ENCODE measurements at places on chromosomes 3 and 15.
A peak's percentile ranks its signal among the peaks of the same experiment; 100 is the strongest.

- DNase-seq, result no peak
These were observed 150.2 kb downstream of the CHST2 start for GRCh38 chr3:143269741-143270140.

DNA sequence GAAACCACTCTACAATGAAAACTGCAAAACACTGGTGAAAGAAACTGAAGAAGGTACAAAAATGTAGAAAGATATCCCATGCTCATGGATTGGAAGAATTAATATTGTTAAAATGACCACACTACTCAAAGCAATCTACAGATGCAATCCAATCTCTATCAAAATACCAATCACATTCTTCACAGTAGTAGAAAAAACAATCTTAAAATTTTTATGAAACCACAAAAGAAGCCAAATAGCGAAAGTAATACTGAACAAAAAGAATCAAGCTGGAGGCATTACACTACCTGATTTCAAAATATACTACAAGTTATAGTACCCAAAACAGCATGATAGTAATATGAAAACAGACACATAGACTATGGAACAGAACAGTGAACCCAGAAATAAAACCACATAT, 36.9 kb downstream of the TXNRD3 start:
- DNase-seq, result no peak

GRCh38 chr3:42875325-42876151, at the start of gene CYP8B1:
Gene CYP8B1, minus strand, starts transcription at chr3:42875879. Its CDS starts 63 bp downstream, at chr3:42875816.
- DNase-seq, result no peak

DNA sequence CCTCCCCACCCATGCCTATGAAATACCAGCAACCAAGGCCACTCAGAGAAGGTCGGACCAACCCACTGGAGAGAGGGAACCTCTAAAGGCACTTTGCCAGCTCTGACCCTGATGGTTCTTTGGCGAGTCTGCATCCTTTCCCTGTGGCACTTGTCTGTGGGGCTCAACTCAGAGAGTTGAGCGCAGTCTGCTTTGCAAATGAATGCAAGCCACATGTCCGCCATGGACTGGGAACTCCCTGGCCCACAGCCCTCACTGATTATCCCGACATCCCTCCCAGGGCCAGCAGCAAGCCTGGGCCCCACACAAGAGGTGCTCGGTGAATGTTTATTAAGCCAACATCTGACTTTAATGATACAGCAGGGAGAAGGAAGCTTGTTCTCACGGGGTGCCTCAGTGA, 55.5 kb upstream of the HES1 start:
- no peak for DNase-seq

GRCh38 chr3:167113035-167113830, 266.9 kb downstream of the ZBBX start:
- no peak for DNase-seq

DNA sequence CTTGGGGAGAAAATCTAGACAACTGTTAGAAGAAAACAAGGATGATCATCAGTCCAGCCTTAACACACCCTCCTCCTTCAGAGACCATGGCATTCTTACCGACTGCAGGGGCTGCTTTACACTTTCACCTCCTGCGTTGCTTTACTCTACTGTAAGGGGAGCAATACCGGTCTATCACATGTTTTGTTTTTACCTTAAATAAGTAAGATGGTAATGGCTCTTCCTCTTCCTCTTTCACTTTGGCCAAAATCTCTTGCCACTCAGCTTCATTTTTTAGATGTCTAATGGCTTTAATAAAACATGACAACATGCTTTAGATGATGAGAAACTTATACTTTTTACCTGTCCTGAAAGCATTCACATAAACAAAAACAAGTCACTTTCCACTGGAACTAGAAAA, 33.4 kb upstream of the STIMATE start:
- no peak for DNase-seq

- no peak for DNase-seq
These were observed 995 bp downstream of the CHST14 start for GRCh38 chr15:40471808-40472150.

GRCh38 chr3:144282313-144282712, 310.7 kb downstream of the DIPK2A start:
- no peak for DNase-seq

- DNase-seq, result no peak
These were observed 51.7 kb downstream of the PHLDB2 start for GRCh38 chr3:111910806-111911205.

DNA sequence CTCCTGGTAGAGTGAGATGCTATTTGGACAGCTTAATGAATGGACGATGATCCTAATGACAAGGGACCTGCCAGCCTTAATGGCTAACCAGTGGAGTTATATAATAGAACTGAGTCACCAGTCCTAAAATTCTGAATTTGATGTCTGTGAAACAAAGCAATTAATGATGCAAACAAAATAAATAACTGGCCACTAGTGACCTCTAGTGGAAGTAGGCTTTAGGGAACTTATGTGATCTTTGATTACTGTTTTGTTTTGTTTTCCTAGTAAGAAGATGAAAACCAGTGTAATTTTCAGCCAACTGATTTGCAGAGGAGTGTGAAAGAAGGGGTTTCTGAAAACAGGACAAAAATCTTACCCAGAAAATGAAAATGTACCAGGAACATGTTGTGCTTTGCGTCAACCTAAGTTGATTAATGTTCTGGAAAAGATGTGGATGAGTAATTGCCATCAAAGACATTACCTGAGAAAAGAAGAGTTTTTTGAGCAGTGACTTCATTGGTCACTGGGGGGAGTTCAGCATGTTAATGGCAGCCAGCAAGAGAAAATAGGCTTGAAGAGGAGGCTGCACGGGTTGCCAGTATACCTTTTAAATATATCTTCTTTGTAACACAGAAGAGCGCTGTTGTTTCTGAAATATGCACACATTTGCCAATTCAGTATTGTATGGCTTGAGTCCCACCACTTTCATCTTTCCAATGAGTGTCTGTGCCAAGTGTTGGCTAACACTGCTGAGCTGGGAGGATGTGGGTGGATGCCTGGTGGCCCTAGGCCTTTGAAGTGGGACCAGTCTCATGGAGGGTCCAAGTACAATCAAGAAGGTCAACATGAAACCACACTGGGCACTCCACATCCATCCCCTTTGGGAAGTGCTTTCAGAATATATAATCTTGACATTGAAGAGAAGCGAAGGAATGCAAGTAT, 9.3 kb downstream of the VEPH1 start:
- peak; percentile 62 for DNase-seq

DNA sequence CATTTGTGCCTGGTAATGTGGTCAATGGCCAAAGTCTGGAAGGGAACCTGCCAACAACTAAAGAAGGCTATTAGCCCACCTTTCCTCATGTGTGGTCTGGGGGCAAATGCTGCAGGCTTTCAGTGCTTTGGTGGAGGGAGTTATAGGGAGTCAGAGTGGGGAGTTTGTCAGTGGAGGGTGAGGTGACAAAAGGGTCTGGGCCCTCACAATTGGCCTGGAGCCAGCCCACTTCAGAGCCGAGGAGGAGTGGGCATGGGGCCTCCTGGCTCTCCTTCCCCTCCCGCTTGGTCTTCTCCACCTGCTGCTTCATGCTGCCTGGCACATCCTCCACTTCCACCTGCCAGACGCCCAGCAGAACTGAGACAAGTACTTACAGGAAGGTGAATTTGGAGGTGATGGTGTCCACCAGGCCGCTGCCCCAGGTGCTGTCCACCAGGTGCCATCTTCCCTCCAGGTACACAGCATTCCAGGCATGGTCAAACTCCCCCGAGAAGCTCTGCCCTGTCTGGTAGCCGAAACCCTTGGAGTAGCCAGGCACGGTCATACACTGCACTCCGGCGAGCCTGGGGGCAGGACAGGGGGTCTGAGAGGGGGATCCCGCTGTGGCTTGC, 40.9 kb downstream of the KY start:
- no peak for DNase-seq

GRCh38 chr15:98968576-98968975, 39.0 kb downstream of the PGPEP1L start:
- no peak for DNase-seq

DNA sequence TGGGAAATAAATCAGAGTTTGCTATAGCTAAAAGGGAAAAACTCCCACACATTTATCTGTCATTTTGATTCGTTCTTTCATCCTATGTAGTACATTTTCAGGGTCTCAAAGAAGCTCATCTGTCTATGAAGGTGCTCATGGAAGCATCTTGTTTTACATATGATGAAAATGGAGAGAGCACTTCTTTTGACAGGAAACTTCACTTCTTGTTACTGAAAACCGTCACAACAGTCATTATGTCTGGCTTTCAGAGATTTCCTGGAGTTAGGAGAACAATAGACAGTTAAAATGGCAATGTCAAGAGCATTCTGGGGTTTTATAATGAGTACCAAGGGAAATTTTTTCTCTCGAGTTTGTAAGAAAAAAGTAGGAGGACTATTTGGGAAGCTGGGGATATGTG, 83.3 kb downstream of the TMEM108 start:
- no peak for DNase-seq

DNA sequence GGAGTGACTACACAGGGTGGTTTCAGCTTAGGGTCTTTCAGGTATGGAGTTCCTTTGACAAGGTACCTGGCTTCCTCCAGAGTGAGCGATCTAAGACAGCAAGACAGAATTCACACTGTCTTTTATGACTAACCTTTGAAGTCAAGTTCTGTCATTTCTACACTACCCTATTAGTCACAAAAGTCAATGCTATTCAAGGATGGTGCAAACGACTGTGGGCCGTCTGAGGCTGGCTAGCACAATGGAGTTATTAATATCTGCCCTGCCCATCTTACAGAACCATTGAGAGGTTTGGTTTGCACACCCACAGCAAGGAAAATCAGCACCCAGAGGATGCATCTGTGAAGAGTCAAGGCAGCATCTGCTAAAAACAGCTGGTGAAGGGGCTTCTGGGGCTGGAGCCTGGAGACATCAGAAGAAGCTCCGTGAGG, 62.9 kb upstream of the XCR1 start:
- no peak for DNase-seq

DNA sequence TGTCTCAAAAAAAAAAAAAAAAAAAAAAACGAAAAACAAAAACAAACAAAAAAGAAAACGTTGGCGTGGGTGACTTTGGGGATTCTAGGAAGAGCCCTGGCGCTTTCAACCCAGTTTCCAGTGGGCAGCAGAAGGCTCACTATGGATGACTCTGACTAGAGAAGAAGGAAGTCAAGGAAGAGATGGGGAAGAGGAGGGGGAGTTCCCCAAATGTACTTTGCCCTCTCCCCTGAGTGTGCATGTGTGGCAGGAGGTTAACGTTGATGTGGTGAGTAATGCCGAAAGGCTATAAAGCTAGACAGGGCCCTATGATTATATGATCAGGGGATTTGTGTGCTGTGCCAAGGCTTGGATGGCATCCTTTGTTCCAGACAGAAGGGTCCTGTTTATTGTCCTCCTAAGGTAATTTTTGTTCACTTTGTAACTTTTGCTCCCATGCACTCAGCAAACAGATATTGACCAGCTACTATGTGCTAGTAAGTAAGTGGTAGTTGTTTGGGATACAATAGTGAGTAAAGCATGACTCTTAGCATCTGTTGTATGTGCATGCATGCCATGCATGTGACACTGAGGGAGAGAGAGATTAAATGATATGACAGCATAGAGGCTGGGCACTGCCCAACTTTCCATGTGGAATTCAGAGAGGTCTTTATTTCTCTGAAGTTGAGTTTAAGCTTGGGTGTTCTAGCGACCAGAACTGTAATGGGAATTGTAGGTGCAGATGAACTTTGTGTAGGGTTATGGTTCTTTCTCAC, 750 bp upstream of the HHLA2 start:
- no peak for DNase-seq

DNA sequence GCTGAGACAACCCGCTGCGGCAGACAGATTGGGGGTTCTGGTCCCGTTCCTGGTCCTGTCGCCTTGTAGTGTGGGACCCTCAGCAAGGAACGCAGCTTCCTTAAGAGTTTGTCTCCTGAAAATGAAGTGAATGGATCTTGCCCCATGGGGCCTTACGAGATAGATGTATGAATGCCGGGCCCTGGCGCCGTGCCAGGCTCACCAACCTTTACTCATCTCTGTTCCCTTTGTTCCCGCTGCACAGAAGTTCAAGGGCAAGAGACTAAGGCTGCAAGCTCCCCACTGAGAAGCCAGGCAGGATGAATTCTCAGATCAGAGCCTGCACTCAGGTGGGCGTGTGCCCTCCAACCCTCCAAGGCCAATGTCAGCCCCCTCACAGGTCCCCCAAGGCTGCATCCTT, 162.7 kb upstream of the IQSEC1 start:
- no peak for DNase-seq

DNA sequence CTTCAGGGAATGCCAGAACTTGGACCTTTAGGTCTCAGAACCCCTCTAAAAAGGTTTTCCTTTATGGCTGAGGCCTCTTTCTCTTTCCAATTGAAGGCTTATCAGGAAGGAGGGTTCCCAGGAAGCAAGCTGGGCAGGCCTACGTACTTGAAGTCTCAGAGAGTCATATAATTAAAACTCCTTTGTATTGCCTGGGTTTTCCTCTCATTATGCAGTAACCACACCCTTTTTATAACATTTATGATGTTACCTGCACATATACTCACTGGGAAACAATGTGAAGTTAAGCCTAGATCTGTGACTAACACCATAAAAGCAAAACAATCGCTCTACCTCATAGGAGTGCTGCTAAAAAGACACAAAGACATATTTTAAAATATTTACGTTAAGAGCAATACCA, 27.3 kb downstream of the SERP1 start:
- DNase-seq, result no peak

GRCh38 chr3:146504498-146505197, 35.3 kb upstream of the PLSCR2 start:
- DNase-seq, result no peak

- no peak for DNase-seq
These were observed 33.9 kb downstream of the SNRK start for GRCh38 chr3:43320288-43320687.

DNA sequence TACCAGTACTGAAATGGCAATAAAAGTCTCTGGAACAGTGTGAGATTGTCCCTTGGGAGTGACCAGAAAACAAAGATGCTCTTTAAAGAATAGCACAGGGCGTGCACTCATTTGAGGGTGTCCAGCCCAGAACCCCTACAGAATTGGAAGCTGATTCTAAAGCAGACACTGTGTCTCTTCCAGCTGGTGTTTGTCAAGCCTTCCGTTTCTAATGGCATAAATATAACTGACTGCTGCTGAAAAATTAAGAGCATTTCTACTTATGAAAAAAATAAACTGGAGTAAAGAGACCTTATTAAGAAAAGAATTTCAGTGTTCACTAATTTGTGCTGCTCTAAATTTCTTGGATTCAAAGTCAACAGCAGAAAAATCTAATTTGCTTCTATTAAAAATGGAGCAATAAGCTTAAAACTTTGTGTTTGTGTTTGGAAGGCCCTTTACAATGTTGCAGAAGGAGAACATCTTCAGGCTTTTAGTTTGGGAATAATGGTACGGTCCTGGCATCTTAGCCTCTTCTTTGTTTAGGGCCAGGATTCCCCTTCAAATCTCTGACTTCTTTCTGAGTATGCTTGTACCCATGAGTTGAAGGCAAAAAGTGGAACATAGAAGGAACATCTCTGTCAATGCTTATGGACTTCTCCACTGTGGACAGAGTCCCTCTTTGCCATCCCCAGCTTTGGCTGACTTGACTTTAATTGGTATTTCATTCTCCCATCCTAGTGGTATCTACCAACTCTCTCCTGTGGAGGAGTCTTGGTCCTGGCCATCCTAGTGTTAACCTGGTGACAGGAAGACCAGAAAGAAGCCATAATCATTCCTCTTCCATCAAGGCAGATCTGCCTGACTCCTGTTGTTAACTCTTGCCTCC, 65.9 kb downstream of the THSD4 start:
- DNase-seq, result no peak
